ENCODE measurements at places on chromosomes 4 and X. TPM values are rescaled to one million over a fixed set of nuclear protein-coding genes. Genes with fewer than 3 reads are reported as not detected.

- H3K27me3 ChIP-seq = no peaks in the 10 kb centered on the region
- H3K27ac ChIP-seq = no peak overlapping the region
- H3K36me3 ChIP-seq = no peaks in the 10 kb centered on the region
- DNase-seq = no peak
These were observed 275.4 kb upstream of the RPS6KA3 start for GRCh38 chrX:20542072-20542471.

DNA sequence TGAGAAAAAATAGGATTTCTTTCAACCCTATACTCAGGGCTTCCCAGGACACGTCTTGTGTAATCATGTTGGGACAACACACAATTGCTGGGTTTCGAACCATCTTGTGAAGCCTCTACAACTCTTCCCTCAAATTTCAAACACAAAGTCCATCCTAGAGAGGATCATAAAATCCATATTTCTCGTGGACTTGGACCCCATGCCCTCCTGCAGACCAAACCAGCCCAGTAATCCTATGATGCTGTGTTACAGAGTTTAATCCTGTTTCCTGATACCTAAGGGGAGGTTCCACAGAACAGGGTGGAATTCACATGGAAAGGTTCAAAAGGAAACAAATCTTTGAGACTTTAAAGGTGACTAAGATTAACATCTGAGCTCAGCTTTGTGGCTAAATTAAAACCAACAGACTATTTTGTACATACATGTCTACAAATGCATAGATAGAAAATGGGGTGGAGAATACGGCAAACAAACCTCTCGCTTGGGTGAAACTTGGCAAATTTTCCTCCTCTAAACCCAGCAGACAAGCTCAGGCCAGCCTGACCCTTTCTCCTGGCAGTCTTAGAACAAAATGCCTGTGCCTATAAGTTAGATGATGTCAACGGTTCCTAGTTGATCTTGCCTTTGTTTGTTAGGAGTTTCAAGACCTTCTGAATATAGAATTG lies 38.1 kb downstream of the EGFL6 start:
- H3K4me1 ChIP-seq = no peaks in the 10 kb centered on the region
- H3K36me3 ChIP-seq = no peaks in the 10 kb centered on the region
- H3K4me3 ChIP-seq = no peak overlapping the region
- no peak for DNase-seq
- no peak overlapping the region for H3K27ac ChIP-seq

GRCh38 chrX:6738518-6739470 lies 203.9 kb upstream of the VCX3A start:
- H3K27ac ChIP-seq = no peak overlapping the region
- no peaks in the 10 kb centered on the region for H3K4me1 ChIP-seq
- no peaks in the 10 kb centered on the region for H3K36me3 ChIP-seq

- H3K4me3 ChIP-seq = no peak overlapping the region
- H3K27ac ChIP-seq = no peak overlapping the region
- H3K36me3 ChIP-seq = no peaks in the 10 kb centered on the region
- no peaks in the 10 kb centered on the region for H3K27me3 ChIP-seq
These were observed 8.0 kb downstream of the FAM241A start for GRCh38 chr4:112153211-112153791.

DNA sequence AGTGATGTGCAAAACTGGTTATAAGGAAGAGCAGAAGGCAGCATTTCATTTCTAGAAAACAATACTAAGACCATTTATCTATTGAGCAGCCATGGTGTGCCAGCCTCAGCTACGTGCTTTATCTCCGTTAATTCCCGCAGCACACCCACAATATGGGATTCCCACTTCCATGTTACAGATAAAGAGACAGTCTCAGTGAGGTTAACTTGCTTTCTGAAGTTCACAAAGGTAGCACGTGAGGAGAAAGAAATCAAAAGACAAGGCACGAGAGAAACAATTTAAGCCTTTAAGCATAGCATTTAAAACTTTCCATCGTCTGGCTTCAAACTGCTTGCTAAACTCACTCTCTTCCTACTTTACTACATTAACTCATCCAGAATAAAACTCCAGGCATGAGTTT lies 8.0 kb upstream of the RPL34 start:
- DNase-seq = no peak
- no peak overlapping the region for H3K4me3 ChIP-seq
- no peaks in the 10 kb centered on the region for H3K36me3 ChIP-seq
- H3K27me3 ChIP-seq = no peaks in the 10 kb centered on the region
- H3K4me1 ChIP-seq = no peaks in the 10 kb centered on the region

GRCh38 chrX:20378233-20378920 lies 111.7 kb upstream of the RPS6KA3 start:
- peaks cover 4% of the 10 kb centered on the region for H3K4me1 ChIP-seq
- no peaks in the 10 kb centered on the region for H3K27me3 ChIP-seq
- peak; percentile 60 for DNase-seq
- no peaks in the 10 kb centered on the region for H3K36me3 ChIP-seq
- H3K27ac ChIP-seq = peak overlapping the region; percentile 63

Gene RXFP1
- total RNA-seq = not detected

Measured in transverse colon (tissue), 4 donors.